OCI-M1 (cell line): ENCODE measurements at places on chromosomes 16 and 17.

- DNase-seq, result no peak
Measured at GRCh38 chr17:27608328-27609230, 22.4 kb upstream of the LGALS9 start.

DNA sequence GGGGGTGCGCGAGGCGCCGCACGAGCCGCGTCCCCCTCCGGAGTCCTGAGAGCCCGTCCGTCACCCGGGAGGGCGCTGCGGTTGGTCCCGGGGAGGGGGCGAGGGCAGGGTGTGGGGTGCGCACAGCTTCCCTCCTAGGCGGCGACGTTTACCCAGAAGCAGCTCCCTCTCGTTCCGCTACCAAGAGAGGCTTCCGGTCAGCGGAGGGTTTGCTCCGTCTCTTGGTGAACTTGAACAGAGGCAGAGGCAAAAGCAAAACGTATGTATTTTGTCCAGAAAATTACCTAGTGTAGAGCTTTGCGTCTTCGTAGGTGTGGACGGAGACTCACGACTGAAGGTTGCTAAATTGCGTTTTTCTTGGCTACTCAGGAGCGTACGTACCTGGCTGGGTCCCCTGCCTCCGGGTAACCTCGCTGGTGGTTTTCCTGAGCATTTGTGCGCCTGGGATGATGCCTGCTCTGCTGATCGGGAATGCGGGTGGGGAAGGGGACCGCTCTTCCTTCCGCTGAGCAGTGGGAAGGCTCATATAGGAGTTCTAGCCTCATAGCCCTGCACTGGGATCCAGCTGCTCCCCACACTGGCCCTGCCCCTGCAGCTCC is 833 bp downstream of the WSCD1 start:
- DNase-seq, result no peak

- DNase-seq, result no peak
Measured at GRCh38 chr16:50694206-50694605, 800 bp downstream of the NOD2 start.

DNA sequence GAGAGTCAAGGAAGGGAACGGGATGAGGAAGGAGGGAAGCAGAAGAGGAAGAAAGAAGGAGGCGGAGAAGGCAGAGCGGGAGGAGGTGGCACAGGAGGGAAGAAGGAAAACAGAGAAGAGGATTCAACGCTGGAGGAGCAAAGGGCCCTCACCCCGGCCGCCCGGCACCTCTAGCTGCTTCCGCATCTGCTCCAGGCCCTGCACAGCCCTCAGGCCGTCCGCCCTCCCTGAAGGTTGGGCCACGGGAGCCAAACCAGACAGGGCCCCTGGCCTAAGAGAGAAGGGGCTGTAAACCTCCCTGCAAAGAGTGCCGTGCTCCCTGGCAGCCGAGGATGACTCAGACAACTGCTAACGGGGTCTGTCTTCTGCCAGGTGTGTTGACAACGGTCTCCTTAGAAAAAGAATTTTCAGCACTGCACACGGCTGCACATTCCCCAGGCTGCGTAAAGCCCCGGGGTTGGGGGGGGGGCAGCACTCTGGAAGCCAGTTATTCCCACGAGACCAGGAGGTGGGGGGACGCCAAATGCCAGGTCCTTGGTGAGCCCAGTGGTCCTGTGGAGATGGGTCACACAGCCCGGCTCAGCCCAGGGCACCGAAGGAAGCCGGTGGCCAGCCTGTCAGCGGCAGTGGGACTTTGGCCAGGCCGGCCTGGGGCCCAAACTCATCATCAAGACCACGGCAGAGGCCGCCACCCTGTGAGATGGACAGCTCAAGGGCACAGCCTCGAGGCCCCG is 29.1 kb downstream of the MRM3 start:
- no peak for DNase-seq

DNA sequence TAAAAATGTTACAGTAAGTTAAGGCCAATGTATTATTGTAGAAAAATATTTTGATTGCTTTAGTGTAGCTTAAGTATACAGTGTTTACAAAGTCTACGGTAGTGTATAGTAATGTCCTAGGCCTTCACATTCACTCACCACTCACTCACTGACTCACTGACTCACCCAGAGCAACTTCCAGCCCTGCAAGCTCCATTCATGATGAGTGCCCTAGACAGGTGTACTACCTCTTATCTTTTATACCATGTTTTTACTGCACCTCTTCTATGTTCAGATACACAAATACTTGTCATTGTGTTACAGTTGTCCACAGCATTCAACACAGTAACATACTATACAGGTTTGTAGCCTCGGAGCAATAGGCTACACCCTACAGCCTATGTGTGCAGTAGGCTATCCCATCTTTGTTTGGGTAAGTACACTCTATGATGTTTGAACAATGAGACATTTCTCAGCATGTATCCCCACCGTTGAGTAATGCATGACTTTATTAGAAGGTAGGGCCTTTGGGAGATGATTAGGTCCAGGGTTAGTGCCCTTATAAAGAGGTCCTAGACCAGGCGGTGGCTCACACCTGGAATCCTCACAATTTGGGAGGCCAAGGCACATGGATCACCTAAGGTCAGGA is 117.8 kb downstream of the SLC39A11 start:
- no peak for DNase-seq

- DNase-seq, result no peak
Measured at GRCh38 chr17:13984956-13985355, 84.3 kb upstream of the COX10 start.

- peak; percentile 90 for DNase-seq
Measured at GRCh38 chr17:7650509-7651096, at the start of gene ATP1B2. ATP1B2 (plus strand) TSS chr17:7650926; CDS start chr17:7651519, 593 bp downstream.

GRCh38 chr17:39270923-39271322 is 45.2 kb upstream of the STAC2 start:
- peak; percentile 88 for DNase-seq

GRCh38 chr17:82376042-82376730 is 4.6 kb downstream of the UTS2R start:
- DNase-seq, result no peak

DNA sequence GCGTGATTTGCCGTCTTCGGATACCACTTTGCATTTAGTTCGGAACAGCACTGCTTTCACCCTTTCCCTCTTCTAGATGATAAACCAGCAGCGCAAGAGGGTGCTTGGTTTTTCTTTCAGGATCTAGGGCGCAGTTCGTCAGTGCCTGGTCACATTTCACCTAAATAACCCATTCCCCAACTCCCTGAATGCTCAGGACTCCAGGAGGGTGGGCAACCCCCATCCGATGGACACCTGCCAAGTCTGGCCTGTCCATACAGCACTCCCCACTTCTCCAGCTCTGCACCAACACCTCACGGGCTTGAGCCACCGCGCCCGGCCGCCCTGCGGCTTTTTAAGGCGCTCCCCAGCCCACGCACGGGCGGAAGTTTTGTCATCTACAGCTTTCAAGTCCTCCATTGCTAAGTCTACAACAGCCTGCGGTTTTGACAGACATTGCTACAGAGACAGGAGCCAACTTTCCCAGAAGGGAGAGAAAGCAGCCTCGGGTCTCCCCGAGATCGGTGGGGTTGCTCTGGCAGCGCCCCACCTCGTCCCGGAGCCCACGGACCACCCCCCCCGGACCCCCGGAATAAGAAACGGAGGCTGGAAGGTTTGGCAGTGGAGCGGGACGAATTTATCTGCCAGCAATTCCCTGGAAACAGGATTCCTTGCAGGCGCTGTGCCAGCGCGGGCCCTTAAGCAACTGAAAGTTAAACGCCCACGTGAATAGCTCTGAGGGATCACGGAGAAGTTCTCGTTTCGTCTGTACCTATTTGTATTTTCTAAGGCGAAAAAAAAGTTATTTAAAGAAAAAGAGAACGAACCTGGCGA is 38.6 kb upstream of the SLFN13 start:
- peak; percentile 71 for DNase-seq

- DNase-seq, result no peak
Measured at GRCh38 chr17:61209106-61209439, 190.6 kb upstream of the TBX2 start.

DNA sequence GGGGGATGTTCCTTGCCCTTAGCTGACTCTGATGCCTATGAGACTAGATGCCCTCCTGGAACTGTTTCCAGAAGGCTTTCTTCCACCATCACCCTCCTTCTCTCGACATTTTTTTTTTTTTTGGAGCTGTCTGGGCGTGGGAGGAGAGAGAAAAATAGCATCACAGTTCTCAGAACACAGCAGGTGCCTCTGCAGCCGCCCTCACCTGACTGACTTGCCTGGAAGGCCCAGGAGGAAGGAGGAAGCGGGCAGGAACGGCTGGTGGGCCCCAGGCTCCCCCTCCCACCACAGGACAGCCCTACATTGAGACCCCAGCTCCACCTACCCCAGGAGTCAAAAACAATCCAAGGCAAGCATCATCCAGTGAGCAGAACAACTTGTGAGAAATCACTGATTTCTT is 20.3 kb upstream of the CACNG5 start:
- no peak for DNase-seq

GRCh38 chr16:752007-752312 is 8.6 kb upstream of the MSLN start:
- no peak for DNase-seq

GRCh38 chr16:47984669-47985068 is 171.1 kb downstream of the ABCC12 start:
- DNase-seq, result no peak

- no peak for DNase-seq
Measured at GRCh38 chr17:4679658-4680057, 24.3 kb downstream of the PELP1 start.

GRCh38 chr17:18857864-18858566 is at the start of gene PRPSAP2:
PRPSAP2 (plus strand) TSS chr17:18858131; CDS start chr17:18865834, 7,703 bp downstream.
- peak; percentile 87 for DNase-seq

DNA sequence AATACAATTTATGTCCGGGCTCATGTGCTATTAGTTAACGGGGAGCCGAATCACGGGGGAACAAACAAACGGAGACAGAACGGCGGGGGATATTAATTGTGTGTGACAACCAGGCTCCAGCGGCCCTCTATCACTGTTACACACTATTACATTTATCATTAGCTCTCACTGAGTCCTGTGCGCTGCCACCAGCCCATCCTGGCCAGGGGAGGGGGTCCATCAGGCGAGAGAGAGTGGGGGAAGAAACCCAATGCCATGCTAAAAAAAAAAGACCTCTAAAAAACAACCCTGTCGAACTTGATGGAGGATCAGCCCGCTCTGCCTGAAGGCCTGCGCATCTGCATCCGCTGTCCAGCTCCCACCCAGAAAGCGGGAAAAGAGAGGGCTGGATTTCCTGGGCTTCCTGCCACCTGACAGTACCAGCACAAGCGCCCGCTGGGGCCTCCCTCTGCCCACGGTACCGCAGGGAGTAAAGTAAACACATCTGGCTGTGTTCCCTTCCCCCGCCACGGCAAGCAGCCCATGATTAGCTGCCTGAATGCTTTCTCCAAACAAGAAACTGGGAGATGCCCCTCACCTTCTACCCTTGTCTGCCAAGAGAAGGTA is 41.7 kb downstream of the PIPOX start:
- DNase-seq, result no peak

DNA sequence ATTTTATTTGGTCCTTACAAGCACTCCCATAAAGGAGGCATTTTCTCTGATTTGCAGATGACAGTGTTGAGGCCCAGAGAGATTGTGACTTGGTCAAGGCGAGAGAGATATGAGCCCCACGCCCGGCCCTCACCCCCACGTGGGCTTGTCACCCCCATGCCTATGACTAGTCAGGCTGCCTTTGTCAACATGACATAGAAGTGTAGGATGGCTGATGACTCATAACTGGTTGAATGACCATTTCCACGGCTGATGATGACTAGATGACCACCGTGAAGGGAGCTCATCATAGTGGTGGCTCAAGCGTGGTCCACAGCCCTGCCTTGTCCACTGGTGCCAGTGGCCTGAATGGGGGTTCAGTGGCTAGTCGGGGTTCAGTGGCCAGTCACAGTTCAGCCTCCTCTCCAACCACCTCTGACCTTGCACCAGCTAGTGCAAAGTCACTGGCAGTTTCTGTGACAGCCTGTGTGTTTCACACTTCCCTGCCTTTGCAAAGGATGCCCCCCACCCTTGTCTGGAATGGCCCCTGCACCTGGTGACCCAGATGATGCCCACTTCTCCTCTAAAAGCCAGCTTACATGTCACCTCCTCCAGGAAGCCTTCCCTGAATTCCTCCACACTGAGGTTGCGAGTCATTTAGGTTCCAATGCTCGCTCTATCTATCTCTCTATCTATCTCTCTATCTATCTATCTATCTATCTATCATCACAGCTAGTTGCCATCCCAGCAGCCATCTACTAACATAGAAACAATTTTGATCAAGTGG is 3.8 kb upstream of the WSCD1 start:
- no peak for DNase-seq

GRCh38 chr17:50686494-50687199 is 21.1 kb downstream of the ANKRD40 start:
- DNase-seq, result no peak

- no peak for DNase-seq
Measured at GRCh38 chr17:823501-823902, 41.3 kb downstream of the MRM3 start.

- DNase-seq, result no peak
Measured at GRCh38 chr16:35296962-35297653, 1837.7 kb downstream of the TP53TG3F start.

GRCh38 chr16:14181371-14182050 is 110.4 kb downstream of the MRTFB start:
- no peak for DNase-seq

DNA sequence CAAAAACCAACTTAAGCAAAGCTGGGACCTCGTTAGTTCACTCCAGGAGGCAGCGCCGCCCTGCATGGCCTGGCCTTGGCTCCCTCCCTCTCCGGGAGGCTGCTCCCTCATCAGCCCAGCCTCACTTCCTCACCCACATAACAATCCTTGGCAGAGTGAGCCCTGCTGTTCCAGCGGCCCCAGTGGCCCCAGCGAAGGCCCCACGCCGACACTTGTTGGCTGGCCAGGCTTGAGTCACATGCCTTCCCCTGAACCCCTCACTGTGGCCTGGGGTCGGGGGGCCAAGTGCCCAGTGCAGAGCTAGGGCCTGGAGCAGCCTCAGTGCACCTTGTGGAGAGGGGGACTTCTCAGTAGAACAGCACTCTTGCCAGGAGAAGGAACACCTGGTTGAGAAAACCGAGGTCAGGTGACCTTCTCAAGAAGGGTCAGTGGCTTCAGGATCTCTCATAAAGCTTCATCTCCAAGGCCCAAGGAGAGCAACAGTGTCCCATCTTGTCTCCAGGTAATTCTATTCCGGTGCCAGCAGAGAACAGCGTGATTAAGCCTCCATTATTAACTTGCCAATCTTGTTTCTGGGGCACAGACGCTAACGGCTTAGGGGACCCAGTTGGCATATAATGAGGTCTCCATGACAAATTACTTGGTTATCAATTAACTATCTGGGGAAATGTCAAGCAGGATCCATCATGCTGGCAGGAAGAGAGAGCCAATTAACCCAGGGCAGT is 26.8 kb downstream of the ENDOV start:
- no peak for DNase-seq

GRCh38 chr17:33225509-33225908 is 67.6 kb downstream of the ASIC2 start:
- no peak for DNase-seq

DNA sequence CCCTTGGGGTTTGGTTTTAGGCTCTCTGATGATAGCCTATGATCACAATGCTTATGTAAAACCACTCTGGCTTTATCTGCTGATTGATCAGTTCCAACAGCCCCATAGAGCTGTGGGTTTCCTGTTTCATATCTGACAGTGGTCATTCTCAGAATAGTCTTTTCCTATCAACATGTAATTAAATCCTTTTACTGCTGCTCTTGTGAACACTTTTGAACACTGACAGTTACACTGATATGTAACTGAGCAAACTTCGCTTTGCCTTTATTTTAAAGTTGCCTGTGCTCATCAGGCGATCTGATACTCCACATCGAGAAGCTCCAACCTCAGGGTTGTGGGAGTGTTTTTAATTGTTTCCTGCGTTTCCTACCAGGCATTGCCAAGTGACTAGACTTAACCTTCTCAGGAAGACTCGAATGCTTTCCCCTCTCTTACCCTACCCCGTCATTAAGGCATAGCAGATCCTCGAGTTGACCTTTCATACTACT is 17.3 kb upstream of the CLEC18B start:
- DNase-seq, result peak; percentile 76
